ENCODE measurements at places on chromosomes 2 and 18.

DNA sequence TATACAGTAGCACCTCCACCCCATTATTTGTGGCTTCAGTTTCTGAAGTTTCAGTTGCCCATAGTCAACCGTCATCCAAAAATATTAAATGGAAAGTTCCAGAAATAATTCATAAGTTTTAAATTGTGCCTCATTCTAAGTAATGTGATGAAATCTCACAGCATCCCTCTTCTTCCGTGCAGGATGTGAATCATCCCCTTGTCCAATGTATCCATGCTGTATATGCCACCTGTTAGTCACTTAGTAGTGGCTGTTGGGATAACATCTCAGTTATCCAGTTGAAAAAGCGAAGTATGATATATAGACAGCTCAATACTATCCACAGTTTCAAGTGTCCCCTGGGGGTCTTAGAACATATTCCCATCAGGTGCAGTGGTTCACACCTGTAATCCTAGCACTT is 119.1 kb upstream of the OTX1 start:
- no peak for DNase-seq

GRCh38 chr2:171407030-171407675 is 26.6 kb downstream of the METTL8 start:
- DNase-seq: no peak

DNA sequence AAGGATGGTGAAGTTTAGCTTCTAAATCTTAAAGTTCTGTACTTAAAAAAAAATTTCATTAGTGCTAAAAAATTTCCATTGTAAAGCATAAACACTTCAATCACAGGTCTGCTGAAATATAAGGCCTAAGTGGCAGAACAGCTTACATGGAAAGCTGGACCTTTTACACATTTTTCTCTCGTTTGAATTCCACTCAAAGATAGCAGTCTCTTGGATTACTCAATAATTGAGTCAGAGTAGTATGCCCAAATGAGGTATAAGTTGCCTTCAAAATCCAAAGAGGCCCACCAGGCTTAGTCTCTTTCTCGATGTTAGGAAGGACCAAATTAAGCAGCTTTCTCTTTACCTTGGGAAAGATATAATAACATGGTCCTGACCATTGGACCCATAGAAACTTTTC is 220.4 kb upstream of the CWC22 start:
- no peak for DNase-seq

GRCh38 chr2:217631115-217631514 is 371.7 kb downstream of the TNS1 start:
- no peak for DNase-seq

GRCh38 chr2:40507432-40507831 is 55.5 kb upstream of the SLC8A1 start:
- no peak for DNase-seq

GRCh38 chr2:9092383-9093282 is 89.1 kb upstream of the MBOAT2 start:
- DNase-seq: no peak

DNA sequence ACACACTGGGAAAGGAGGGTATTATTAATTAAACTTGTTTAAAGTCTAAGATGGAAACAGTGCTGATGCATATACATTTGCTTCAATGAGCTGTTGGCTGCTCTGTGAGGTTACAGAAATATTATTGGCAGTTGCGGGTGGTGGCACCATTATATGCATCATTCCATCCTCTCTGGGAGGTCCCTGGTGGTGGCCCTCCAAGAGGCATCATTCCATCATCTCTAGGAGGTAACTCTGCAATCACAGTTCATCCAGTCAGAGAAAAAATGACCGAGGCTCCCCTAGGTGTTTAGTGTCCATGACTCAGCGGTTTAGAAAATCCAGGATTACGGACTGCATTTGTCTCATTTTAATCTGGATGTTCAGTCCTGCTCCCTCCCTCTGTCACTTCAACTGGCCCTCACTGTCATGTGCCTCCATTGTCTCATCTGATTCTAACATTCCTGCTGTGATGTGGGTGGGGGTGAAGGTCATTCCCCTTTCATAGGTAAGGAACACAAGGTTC is 15.4 kb downstream of the AFF3 start:
- no peak for DNase-seq

- no peak for DNase-seq
These were observed 21.7 kb upstream of the CTAGE1 start for GRCh38 chr18:22439447-22439846.

DNA sequence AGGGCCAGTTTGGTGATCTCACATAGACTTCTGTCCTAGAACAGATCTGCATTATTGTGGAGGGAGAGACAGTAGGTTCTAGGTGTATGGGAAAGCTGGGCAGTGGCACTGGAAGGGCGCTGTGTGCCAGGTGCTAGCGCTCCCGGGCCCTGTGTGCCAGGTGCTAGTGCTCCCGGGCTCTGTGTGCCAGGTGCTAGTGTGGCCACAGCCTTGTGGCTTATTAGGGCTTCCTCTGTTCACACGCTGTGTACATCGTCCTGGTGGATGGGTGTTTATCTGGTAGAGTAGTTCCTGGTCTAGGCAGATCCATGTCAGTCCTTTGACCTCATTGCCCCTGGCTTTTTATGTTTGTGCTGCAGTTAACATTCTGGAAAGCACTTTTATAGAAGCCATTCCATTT is 263.4 kb downstream of the AGAP1 start:
- DNase-seq: no peak

DNA sequence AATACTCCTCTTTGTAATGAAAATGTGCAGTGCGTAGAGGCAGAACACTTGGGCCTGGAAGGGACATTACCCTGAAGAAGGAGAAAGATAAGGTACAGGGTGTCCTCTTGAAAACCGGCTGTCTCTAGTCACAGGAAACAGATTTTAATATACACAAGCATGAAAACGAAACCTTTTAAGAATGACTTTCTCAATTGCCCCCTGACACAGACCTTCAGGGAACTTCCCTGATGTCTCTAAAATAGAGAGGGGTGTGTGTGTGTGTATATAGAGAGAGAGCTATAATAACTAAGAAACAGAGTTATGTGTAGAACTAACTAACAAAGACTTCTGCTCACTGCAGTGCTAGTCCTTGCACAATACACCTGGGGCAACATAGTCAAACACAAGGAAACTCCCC is 780.0 kb downstream of the CNTNAP5 start:
- DNase-seq: no peak

DNA sequence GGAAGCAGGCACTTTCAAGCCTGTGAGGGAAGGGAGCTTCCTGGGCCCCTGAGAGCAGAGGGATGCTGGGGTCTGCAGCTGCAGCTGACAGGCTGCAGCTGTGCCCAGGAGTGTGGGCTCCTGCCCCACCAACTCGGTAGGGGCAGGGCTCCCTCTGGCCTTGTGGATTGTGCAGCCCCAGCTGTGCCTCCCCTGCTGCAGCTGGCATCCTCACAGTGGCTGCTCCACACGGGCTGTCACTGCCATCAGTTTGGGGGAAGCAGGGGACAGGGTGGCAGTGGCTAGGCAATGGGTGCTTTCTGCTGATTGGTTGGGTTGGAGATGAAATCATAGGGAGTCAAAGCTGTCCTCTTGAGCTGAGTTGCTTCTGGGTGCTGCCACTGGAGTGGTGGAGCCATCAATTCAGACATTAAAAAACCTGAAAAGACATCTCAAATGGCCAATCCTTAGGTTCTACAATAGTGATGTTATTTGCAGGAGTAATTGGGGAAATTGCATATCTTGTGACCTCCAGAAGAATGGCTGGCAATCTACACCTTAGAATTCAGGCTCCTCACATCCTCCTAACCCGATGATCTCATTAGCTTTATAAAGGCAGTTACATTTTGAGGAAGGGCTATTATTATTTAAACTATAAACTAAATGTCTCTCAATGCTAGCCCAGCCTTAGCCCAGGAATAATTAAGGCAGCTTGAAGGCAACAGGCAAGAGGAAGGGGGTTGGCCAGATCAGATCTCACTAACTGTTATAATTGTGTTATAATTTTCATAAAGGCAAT is 41.3 kb downstream of the FAM171B start:
- no peak for DNase-seq

GRCh38 chr2:221779614-221780067 is 207.5 kb upstream of the EPHA4 start:
- DNase-seq: no peak

DNA sequence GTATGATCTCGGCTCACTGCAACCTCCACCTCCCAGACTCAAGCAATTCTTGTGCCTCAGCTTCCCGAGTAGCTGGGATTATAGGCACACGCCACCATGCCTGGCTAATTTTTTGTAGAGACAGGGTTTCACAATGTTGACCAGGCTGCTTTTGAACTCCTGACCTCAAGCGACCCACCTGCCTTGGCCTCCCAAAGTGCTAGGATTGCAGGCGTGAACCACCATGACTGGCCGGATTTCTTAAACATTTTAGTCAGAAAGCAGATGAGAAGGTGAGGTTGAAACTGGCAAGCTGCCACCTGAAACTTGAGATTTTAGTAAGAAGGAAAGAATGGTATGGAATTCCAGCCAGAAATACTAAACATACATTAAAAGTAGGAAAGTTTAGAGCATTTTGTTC is 31.9 kb downstream of the KLHL23 start:
- DNase-seq: no peak

DNA sequence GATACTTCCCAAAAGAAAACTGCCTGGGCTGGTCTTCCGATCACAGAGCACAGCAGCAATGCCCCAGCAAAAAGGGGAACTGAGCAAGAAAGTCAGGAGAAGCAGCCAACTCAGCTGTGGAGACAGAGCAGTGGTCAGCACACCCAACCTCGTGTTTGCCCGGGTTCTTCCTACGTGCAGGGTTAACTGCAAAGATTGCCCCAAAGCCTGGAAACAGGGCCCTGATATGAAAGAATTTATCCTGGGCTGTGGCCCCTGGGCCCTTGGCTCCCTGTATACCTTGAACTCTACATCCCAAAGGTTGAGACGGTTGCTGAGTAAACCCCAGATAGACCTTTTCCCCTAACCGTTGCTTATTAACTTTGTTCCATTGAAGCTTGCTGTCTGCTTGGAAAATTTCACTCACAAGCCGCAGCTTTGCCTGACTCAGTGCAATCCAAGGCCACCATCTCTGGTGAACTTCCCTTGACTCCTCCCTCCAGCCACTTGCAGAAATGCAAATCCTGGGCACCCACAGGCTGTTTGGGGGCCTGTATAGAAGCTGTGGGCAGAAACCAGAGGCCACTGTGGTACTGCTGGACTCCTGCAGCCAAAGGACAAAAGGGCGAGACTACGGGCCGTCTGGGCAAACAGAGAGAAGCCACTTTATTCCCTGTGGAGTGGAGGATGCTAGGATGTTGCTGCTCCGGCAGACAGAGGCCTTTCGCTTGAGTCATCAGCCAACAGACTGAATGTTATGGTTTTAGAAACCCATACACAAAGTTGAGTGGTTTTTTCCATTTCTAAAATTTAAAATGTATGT is 18.2 kb downstream of the NRP2 start:
- no peak for DNase-seq

DNA sequence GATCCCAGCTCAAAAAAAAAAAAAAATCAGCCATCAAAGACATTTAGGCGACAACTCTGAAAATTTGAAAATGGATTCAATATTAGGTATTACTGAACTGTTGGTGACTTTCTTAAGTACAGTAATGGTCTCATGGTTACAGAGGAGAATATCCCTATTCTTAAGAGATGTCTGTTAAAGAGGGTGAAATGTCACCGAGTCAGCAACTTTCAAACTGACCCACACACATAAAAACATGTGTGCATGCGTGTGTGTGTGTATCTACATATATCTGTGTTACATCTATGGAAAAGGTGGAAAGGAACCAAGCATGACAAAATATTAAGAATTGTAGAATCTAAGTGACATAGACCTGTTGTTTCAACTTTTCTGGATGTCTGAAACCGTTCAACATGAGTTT is 41.6 kb upstream of the GLI2 start:
- DNase-seq: no peak

- no peak for DNase-seq
These were observed 66.7 kb upstream of the SH3BP4 start for GRCh38 chr2:234885118-234885517.

DNA sequence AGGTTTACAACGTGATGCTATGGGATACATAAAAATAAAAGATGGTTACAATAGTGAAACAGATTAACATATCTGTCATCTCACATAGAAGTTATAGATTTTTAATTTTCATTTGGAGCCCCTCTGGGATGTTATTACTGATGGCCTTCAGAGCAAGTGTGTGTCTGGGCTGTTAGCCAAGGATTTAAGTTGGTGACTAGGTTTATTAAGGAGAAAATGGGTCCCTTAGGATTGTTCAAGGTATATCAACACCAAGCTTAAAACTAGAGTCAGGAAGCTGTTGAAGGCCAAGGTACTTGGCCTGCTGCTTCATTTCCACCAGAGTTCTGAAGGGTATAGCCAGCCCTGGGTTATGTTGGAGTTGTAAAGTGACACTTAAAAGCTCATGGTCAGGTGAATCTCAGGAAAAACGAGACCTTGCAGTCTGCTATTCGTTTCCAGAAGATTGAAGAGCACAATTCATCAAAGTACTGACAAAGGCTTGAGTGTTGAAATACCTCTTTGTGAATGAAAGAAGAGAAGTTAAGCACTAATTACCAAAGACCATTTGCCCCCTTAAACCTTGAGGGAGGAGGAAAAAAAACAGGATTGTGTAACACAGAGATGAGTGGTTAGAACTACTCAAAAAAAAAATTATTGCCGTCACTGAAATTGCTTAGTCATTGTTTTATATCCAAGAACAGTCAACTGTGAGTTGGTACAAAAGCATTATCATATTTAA is 48.4 kb downstream of the MAP2 start:
- peak; percentile 54 for DNase-seq
